ENCODE measurements at places on chromosomes 7 and 10.
A peak's percentile ranks its signal among the peaks of the same experiment; 100 is the strongest.

DNA sequence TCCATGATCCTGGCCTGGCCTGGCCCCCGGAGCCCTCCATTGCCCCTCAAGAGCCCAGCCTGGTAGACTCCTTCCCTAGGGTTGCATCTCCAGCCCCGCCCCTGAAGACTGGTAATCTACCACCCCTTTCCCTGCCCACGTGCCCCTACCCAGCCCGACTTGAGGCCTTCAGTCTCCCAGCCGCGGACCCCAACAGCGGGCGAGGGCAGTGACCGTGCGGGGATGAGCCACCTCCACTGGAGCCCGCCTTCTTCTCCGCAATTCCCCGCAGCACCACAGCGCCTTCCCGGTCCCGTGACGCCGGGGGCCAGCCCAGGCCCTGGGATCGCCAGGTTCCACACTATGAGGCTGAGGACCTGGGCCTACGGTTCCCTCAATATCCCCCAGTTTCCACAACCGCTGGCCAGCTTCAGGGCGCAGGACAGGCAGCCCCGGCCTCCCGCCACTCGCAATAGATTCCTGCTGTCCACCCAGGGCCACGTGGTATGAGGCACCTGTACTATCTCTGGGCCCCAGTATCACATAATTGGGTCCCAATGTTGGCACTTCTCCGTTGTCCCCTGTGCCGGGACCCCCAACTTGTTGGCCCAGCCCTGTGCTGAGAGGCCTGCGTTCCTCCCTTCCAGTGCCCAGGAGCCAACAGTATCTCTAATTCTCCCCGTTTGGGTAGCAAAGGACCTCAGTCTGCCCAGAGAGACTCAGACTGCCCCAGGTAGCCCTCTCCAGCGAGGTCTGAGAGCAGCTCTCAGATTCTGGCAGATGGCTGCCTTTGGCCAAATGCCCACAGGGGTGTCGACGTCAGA is 1.1 kb upstream of the GPRIN2 start:
- DNase-seq, result no peak

GRCh38 chr7:81743665-81744064 is 26.2 kb downstream of the HGF start:
- no peak for DNase-seq

- no peak for DNase-seq
Measured at GRCh38 chr10:58143944-58144343, 123.8 kb downstream of the IPMK start.

GRCh38 chr7:44486001-44486400 is 4.5 kb downstream of the NUDCD3 start:
- DNase-seq, result no peak

DNA sequence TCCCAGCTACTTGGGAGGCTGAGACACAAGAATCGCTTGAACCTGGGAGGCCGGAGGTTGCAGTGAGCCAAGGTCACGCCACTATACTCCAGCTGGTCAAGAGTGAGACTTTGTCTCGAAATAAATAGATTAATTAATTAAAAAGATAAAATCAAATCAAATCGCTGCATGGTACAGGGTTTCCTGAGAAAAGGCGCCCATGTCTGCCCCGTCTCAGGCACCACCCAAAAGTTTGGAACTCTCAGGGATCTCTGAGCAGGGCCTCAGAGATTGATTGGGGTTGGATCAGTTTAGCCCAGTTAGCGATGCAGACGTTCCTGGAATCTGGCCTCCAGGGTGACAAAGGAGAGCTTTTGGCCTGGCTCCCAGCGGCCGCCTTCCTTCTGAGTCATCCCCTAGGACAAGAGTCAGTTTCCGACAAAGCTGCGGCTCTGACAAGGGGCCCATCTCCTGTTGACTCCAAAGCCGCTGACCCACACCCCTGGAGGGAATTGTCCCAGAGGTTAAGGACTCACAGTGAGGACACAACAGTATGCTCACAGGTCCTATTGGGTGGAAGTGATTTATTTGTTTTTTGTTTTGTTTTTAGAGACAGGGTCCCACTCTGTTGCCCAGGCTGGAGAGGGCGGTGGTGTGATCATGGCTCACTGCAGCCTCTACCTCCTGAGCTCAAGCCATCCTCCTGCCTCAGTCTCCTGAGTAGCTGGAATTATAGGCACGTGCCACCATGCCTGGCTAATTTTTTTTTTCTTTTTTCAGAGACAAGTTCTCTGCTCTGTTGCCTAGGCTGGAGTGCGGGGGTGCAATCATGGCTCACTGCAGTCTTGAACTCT is 6.8 kb downstream of the ORAI2 start:
- DNase-seq, result no peak

DNA sequence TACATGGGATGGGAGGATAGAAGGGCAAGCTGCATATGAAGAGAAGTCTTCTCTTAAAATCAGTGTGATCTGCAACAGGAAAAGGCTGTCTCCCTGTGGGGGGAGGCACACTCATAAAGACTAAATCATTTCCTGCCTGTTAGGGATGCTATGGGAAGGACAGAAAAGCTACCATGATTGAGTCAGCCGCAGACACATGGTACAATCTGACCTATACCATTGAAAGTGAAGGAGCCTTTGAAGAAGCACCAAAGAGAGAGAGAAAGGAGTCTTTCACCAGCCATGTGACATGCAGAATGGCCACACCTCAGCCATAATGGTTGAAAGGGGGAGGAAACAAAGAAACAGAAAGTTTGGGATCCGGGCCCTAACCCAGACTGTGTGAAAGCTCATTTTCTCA is 29.1 kb downstream of the NUDCD3 start:
- no peak for DNase-seq

DNA sequence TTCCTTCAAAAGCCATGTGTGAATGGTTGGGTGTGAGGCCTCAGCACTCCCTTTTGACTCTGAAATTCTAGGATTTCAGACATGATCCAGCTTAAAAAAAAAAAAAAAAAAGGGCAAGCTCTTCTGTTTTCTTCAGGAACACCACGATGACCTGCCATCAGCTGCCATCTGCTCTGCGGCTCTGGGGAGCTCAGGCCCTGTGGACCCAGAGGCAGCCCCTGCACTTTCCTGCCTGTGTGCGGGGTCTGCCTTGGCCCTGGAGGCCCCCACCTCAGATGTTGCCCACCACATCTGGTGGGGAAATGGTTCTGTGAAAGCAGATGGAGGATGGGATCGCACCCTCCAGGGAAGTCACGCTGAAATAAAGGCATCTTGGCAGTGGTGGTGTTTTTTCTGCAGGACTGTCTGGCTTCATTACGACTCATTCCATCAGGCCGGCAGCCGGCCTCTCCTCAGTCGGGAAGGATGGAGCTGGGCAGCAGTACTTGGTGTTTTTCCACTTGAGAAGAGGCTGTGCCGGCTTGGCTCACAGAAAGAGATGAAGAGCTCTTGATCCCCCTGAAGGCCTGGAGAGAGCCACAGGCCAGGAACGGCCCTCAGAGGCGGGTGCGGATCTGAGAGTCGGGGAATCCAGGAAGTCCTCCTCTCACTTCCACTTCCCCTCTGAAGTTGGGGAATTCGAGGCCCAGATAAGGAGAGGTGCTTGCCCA is 66.1 kb upstream of the AQP1 start:
- no peak for DNase-seq

GRCh38 chr10:26914898-26915297 is 54.1 kb upstream of the ABI1 start:
- DNase-seq, result no peak

GRCh38 chr10:71040343-71040742 is 152.0 kb upstream of the PCBD1 start:
- DNase-seq, result no peak

GRCh38 chr10:110486680-110487410 is 10.9 kb upstream of the DUSP5 start:
- DNase-seq, result no peak

GRCh38 chr10:113802997-113803396 is 50.9 kb downstream of the DCLRE1A start:
- no peak for DNase-seq

GRCh38 chr10:99339077-99339476 is 9.9 kb downstream of the CNNM1 start:
- DNase-seq, result no peak

DNA sequence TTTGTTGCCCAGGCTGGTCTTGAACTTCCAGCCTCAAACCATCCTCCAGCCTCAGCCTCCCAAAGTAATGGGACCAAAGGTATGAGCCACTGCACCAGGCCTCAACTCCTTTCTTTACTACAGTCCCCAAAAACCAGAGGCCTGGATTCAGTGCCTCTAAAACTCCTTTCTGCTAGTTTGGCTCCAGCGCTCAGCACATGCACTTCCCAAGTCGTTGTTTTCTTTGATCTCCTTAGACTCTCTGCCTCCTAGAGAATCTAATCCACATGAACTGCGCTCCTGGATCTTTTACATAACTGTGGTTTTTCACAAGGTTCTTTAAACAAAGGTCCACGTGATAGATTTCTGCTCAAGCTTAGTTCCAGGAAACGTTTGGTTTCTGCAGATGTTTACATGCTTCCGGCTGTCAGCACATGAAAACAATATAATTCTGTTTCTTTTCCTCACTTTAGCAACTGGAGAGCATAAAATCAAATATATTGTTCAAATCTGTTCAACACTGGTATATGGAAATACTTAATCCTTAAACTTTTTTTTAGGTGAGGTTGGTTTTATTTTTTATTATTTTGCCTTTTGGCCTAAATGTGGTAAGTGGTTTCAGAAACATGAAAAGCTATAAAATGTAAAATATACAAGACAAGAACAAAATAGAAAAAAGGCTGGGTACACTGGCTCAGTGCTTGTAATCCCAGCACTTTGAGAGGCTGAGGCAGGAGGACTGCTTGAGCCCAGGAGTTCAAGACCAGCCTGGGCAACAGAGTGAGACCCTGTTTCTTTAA is 270.5 kb upstream of the MKLN1 start:
- DNase-seq, result no peak

DNA sequence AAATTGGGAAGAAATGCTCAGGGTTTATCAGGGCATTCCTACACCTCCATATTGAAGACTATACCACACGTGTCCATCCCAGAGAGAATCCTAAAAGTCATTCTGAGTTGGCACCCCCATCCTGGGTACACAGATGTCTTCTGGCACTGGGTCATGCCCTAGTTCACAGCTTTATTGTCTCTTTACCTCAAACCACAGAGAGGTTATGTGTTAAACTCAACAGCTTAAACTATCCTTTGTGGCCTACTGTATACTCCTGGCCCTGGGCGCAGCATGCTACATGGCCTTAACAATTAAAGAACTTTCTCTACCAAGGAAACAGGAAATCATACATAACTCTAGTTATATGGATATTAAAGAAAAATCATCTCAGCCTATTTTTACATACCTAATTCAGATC is 115.6 kb upstream of the SEM1 start:
- DNase-seq, result no peak

DNA sequence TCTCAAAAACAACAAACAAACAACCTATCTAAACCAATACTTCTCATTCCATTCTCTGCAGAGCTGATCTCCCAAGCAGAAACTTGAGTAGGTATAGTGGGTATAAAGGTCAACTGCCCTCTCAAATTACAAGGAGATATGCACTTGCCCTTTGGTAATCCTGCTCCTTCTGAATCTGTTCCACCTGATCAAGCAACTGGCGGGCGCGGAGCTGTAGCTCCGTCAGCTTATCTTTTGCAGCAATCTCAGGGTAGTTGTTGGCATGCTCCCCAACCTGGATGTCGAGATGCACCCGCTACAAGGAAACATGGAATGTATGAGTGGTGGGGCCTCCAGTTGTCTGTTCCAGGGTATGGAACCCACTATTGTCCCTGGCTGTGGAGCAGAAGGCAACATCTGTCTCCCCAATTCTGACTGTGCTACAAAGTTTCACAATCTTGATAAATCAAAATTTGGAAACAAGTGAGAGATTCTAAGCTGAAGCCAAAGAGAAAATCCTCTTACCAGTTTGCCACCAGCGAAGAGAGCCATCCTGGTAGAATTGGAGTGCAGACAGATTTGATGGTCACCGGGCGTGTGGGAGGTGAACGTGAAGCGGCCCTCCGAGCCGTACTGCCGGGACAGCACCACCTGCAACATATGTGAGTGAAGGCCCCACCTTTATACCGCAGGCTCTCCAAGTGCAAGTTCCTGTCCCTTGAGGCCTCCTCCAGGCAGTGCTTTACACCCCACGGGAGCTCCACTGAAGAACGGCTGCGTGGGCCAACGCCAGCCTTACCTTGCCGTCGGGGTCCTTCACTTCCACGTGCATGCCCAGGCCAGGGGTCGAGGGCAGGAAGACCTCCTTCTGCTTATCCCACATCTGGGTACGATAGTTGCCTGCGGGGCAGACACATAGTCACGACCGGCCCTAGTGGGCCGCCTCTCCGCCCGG is 819 bp downstream of the TMED4 start:
- peak; percentile 41 for DNase-seq

GRCh38 chr7:110205899-110206298 is 885.0 kb upstream of the LRRN3 start:
- no peak for DNase-seq

GRCh38 chr7:147858421-147858820 is 732.1 kb upstream of the C7orf33 start:
- no peak for DNase-seq

- DNase-seq, result no peak
Measured at GRCh38 chr7:155594961-155595366, 48.6 kb upstream of the CNPY1 start.

DNA sequence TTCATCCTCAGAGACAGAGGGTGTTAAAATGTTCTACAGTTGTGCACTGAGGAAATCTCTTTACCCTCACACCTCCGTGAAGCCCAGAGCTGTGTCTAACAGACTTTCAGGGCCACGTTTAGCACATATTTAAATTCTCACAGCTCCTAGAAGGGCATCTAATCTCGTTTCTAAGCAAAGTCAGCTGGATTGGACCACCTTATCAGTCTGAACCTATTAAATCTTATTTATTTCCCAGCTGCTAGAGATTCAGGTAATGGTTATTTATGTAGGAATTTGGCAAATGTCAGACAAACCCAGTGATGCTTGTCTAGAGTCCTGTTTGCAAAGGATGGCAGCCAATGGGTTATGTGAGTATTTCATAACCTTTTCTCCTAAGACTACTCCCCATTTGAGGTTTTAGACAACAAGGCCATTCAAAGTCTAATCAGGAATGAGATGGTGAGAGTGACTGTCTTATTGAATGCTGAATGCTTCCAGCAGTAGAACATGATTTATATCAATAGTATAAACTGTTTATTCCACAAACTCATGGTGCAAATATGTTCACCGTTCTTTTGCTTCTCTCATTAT is 54.8 kb upstream of the EXOC4 start:
- no peak for DNase-seq

- DNase-seq, result no peak
Measured at GRCh38 chr7:134029743-134030142, 97.4 kb upstream of the LRGUK start.

GRCh38 chr7:5629941-5630340 is 151.5 kb downstream of the RNF216 start:
- peak; percentile 26 for DNase-seq

DNA sequence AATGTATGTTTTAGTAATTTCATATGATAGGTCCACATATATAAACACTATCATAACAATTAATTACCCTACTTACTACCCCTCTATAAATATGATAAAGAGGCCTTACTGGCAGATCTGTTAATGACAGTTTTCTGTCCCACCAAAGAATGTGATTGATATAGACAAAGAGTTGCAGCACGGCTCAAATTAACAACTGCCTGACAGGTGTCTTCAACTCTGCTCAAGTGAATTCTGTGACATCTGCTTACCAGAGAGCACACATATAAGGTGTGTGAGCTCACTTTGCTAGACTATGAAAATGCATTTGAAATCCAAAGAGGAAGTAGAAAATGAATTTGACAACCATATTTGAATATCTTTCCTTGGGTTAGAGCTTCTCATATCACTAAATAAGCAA is 36.6 kb downstream of the CACNA2D1 start:
- DNase-seq, result no peak

GRCh38 chr7:19964246-19964645 is 190.8 kb upstream of the TMEM196 start:
- DNase-seq, result no peak

GRCh38 chr7:88866265-88866863 is 70.8 kb upstream of the TEX47 start:
- no peak for DNase-seq

- DNase-seq, result no peak
Measured at GRCh38 chr10:34254596-34254995, 560.5 kb downstream of the PARD3 start.
